ENCODE measurements at places on chromosomes 1 and 21.

DNA sequence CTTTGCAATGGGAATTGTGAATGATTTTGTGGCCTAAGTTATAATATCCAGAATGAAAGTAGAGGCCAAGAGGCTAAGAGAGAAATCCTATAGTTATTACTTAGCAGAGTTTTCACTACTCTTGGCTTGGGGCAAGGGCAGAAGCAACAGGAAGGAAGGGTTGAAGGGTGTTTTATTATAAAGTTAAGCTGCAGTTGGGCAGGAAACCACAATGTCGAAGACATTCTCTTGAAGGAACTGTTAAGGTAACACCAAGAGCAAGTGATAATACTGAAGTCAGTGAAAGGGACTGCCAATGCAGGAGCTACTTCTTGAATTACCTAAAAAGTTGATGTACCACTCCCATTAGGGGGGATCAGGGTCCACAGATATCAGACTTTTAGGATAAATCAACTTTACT is 8.3 kb downstream of the XCL2 start:
- no peak for DNase-seq

GRCh38 chr1:219459351-219460080 is 153.4 kb downstream of the ZC3H11B start:
- DNase-seq: no peak

DNA sequence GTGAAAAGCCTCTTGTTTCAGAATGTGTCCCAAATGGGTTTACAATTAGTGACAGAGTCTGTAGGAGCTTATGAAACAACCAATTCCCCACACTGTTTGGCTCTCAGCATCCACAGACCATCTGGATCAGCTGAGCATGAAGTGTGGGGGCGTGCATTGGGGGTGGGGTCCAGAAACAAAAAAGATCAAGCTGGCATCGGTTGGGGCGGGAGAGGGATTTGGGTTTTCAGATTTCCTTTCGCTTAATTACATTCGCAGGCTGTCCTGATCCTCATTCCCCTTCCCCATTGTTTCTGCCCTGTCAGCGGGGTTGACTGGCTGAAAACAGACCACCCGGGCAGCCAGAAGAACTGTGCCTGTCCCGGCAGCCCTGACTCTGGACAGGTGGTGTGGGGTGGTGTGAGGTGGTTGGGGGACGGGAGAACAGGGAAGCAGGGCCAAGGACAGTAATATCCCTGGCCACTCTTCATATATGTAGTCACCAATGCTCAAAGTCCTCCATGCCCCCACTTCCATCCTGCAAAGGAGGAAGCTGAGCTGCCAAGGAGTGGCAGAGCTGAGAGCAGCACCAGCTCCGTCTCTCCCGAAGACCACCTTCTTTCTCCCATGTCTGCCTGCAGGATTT is 92.0 kb downstream of the IER5 start:
- no peak for DNase-seq

- no peak for DNase-seq
Observed at GRCh38 chr1:2408456-2408855, 3.9 kb downstream of the PEX10 start.

- peak; percentile 88 for DNase-seq
Observed at GRCh38 chr1:230878591-230878990, 10.3 kb upstream of the C1orf198 start.

DNA sequence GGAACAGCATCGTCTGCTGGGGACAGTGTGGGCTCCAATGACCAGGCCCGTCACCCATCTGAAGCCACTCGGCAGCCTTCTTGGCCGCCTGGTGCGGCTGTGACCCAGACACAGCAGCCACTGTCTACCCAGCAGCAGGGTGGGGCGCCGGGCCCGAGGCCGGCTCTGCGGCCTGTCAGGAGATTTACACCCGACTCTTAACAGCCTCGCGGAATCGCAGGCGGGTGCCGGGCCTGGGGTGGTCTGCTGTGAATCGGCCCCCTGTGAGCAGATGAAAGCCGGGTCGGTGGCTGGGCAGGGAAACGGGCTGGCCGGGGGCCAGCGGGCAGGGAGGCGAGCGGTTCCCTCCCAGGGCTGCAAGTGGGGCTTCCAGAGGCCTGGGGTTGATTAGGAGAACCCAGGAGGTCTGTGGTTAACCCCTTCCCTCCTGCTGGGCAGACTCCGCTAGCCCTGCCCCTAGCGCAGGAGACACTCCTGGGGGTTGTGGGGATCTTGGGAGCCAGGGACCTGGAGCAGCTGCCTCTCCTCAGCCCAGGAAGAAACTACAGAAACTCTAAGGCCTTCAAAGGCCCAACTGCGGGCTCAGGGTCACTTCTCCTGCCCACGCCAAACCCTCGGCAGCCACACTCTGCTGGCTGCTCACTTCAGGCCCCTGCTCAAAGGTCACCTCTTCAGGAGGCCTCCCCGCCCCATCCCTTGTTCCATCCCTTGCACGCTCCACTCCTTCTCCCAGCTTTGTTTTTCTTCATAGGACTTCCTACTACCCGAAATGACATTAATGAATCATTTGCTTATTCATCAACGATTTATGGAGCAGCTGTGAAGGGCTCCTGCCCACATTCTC is 15.6 kb downstream of the RUNX3 start:
- no peak for DNase-seq

GRCh38 chr21:15667010-15667409 is 62.8 kb upstream of the USP25 start:
- no peak for DNase-seq

DNA sequence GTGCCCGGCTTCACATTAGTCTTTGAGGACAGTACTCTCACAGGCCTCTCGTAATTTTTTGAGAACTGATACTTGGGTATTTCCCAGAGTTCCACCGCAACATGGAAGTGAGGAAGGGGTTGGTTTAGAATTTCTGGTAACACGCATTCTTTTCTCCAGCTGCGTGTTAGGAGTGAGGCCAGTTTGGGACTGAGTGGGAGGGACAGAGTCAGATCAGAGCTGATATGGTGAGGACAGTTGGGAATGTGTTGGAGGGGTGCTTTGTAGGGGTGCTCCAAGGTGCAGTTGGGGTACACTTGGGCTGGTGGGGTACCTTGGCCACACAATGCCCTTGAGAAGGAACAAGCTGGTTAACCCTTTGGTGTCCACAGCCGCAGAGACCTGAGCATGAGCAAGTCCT is 6.7 kb downstream of the FBXO6 start:
- DNase-seq: no peak

DNA sequence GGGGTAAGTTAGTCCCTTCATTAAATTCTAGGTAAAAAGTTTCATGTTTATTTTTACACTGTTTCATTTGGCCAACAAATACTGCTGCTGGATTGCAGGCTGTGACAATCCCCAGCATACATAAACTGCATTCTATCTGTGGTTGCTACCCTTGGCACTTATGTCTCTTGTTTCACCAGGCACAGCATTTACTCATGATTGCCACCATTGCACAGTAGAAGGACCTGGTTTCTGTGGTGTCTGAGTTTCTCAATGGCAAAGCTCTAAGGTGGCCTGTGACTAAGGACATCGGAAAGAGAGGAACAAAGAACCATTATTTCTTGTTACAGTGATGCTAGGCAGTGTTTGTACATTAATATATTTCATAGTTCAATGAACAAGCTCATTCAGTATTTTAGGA is 878.4 kb upstream of the NEGR1 start:
- no peak for DNase-seq

GRCh38 chr21:40227096-40227495 is 359.9 kb downstream of the PCP4 start:
- no peak for DNase-seq

- DNase-seq: no peak
Observed at GRCh38 chr1:51518586-51519047, 449 bp downstream of the EPS15 start.

DNA sequence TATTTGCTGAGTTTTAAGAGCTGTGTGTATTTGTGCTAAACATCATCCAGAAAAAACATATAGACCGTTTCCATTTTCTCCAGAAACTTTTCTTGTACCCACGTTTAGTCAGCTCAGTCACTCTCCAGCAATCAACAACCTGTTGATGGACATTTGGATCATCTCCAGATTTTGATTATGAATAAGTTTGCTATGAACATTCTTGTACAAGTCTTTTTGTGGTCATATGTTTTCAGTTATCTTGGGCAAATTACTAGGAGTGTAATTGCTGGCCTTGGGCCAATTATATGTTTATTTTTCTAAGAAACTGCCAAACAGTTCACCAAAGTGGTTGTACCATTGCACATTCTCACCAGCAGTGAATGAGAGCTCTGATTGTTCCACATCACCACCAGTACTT is 221.8 kb downstream of the CENPF start:
- DNase-seq: no peak

- no peak for DNase-seq
Observed at GRCh38 chr1:53413175-53414001, 45.8 kb upstream of the DMRTB1 start.

DNA sequence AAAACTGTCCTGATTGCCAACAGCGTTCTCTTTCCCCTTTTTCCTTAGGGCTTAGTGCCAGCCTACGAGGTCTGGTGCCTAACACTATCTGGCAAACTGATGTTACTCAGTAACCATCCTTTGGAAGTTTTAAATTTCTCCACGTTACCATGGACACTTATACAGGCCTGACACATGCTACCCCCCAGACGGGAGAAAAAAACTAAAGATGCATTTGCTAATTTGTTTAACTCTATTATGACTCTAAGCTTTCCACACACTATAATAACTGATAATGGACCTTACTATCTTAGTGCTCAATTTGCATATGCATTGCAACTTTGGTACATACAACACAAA is 36.8 kb downstream of the CLCA1 start:
- DNase-seq: no peak

DNA sequence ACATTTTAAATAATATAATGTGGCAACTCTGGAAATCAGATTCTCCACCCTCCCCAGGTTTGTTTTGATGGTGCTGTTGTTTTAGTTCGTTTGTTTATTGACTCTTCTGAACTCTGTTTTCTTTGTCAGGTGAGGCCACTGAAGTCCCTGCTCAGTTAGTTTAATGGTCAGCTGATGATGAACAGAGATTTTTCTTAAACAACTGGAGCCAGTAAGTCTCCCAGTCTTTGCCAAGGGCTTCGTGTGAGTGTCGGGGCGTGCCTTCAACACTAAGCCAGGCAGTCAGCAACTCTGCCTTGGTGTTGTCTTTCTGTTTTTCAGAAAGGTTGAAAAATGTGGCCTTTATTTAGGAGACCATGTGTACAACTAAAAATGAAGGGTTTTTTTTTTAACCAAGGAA is 58.9 kb downstream of the TEX35 start:
- DNase-seq: no peak

- no peak for DNase-seq
Observed at GRCh38 chr1:153238527-153238926, 21.0 kb upstream of the LORICRIN start.

DNA sequence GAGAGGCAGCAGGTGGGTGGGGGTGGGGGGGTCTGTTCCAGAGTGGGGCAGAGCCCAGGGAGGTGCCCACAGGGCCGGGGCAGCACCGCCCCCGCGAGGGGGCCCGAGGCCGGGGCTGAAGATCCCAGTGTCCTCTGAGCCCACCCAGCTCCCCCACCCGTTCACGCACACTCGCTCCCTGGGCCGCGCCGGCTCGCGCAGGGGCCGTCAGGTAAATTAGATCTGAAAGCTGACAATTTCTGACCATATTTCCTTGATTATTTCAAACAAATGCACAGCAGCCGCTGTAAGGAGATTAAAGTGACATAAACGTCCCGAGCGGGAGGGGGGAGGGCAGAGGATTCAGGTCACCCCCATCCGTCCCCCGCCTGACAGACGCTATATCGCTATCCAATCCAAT is 118.0 kb downstream of the CASZ1 start:
- no peak for DNase-seq

DNA sequence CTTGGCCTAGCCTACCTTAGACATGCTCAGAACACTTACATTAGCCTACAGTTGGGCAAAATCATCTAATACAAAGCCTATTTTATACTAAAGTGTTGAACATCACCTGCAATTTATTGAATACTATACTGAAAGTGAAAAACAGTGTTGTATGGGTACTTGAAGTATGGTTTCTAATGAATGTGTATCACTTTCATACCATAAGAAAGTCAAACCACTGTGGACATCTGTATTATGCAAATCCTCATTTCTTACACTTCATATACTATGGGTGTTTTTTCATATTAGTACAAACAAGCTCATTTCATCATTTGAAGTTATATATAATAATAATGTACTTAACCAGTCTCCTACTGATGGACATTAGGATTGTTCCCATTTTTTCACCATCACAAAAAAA is 41.2 kb downstream of the TDRD5 start:
- no peak for DNase-seq

GRCh38 chr1:218785928-218786327 is 387.8 kb upstream of the LYPLAL1 start:
- DNase-seq: no peak

GRCh38 chr1:147599362-147600118 is 58.2 kb downstream of the BCL9 start:
- peak; percentile 94 for DNase-seq

GRCh38 chr1:170360601-170361000 is 171.4 kb upstream of the GORAB start:
- DNase-seq: no peak

GRCh38 chr1:35264871-35265270 is 3.6 kb upstream of the ZMYM4 start:
- DNase-seq: no peak

DNA sequence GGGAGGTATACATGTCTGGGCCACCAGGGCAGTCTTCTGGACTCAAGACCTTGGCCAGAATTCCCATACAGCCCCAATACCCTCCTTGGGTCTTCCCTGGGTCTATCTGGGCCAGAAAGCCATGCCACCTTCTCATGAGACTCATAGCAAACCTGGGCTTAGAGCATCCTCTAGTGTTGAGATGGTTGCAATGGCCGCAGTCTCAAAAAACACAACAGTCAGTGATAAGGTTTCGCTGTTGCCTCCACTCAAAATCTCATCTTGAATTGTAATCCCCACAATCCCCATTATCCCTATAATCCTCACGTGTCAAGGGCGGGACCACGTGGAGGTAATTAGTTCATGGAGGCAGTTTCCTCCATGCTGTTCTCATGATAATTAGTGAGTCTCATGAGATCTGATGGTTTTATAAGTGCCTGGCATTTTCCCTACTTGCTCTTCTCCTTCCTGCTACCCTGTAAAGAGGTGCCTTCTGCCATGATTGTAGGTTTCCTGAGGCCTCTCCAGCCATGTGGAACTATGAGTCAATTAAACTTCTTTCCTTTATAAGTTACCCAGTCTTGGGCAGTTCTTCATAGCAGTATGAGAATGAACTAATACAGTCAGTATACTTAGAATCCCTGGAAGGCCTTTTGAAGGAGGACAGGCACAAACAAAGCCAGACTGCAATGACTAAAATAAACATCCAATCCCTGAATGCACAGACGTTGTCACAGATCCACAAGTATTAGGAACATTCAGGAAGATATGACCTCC is 77.0 kb downstream of the CTH start:
- DNase-seq: no peak

DNA sequence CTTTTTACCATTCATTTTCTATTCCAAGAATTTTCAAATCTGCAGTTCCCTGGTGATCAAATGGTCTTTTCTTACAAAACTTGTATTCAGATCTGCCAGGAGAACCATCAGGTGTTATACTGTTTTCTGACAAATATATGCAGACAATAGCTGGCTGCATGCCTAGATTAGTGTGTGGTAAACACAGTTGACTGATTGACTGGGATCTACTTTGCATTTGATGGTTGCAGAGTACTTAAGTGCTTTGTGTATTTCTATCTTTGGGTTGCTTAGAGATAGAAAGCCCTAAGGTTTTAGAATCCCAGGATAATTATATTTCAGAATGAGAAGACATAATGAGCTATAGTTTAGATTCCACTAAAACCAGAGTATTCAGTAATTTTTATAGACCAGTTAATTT is 102.0 kb upstream of the CHODL start:
- no peak for DNase-seq

Measured in AG09319 (cell line).